CD4-positive, alpha-beta T cell treated with Interleukin-21 for 1 hour (primary cell): ENCODE measurements at places on chromosomes 3 and 15.
A peak's percentile ranks its signal among the peaks of the same experiment; 100 is the strongest.

- DNase-seq = no peak
Observed at GRCh38 chr15:60989696-60990095, 239.4 kb downstream of the RORA start.

DNA sequence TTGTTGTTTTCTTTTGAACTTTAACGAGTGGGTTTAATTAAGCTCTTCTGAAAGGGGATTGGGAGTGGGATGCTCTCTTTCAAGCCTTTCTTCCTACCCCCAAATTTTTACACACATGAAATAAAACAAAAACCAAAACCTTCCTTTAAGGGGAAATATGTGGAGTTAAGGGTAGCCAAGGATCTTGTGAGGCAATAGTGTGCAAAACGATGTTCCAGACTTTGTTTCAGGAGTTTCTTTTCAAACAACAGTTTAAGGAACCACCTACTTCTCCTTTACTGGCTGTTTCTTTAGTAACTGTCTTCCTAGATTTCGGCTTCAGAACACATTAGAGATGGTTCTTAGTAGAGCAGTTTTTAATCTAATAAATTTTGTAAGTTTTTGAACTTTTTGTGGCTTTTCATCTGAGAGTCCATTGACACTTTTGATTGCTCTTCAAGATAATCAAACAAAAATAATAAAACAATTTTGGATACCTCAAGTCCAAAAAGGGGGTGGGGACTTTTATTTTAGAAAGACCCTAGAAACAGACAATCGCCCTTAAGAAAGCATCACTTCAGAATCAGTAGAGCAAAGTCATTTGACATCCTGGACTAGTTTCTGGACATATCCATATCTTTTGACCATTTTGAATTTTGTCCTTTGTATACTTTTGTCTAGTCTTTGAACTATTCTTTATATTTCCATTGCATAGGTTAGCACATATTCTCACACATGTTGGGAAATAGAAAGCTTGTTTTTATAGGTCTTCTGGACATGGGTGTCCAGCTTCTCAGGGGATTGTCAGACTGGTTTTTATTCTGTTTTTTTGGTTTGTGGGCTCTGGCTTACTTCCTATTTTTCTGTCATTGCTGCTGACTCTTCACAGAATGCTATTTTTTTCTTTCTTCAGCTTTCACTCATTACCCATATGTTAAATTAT, 6.0 kb downstream of the DIPK2A start:
- DNase-seq = no peak

DNA sequence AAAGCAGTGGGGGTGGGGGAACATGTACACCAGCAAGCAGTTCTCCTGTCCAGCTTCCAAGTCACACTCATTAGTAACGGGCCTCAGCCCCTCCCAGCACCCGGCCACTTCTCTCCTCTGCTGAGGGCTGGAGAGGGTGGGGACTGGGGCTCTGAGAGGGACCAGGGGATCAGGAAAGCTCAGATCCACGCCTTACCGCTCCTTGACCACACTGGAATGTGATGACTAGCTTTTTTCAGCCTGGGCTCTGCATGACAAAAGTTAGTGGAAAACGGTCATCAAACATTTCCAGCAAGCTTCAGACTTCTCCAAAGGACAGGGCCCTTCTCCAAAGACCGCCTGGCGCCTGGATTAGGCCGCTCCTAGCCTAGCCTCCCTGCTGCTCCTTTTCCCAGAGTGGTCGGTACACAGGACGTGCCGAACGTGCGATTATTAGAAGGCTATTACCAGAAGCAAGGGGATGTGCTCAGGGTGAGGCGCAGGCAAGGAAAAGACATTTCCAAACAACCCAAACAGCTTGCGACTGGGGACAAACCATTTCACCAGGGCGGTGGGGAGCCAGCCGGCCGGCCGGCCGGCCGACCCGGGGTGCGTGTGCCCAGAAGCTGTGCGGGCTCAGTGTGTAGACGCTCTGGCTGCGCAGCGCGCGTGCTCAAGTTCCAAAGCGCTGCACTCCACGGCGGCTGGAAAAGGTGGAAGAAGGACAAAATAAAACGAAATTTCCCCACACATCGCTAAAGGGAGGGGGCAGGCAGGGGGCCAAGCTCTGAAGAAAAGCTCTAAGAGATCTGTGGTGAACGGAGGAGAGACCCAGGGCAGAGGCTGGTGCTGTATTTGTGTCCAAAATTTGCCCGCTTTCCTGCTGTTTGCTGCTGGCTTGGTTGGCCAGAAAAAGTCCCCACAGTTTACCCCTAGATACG, 51.0 kb upstream of the SSR3 start:
- no peak for DNase-seq

- no peak for DNase-seq
Observed at GRCh38 chr3:15287565-15288330, 44.6 kb downstream of the SH3BP5 start.

DNA sequence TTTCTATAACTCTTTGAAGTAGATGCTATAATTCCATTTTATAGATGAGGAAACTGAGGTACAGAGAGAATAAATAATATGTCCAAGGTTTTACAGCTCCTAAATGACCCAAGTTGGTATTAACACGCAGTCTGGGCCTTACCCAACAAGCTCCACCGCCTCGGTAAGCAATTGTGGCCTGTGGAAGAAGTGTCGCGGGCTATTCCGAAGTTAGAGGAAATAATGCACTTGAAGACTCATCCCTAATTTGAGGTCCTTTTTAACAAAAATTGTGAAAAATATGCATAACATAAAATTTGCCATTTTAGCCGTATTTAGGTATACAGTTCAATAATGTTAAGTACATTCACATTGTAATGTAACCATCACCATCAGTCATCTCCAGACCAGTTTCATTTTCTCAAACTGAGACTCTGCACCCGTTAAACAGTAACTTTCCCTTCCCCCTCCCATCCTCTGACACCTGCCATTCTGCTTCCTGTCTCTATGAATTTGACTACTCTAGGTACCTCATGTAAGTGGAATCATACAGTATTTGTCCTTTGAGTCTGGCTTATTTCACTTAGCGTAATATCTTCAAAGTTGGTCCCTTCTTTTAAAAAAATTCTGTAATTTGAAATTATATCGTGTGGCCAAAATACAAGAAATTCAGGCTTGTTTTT, 18.2 kb downstream of the IDH3A start:
- DNase-seq = peak; percentile 52
